Stimulated activated CD4-positive, alpha-beta T cell treated with anti-CD3 and anti-CD28 coated beads, TNF-alpha, amount 100 ng/mL, for 1 hour (primary cell): ENCODE measurements at places on chromosomes 7 and 10.

- no peak for DNase-seq
These were observed 98.8 kb upstream of the BMPER start for GRCh38 chr7:33806298-33807154.

DNA sequence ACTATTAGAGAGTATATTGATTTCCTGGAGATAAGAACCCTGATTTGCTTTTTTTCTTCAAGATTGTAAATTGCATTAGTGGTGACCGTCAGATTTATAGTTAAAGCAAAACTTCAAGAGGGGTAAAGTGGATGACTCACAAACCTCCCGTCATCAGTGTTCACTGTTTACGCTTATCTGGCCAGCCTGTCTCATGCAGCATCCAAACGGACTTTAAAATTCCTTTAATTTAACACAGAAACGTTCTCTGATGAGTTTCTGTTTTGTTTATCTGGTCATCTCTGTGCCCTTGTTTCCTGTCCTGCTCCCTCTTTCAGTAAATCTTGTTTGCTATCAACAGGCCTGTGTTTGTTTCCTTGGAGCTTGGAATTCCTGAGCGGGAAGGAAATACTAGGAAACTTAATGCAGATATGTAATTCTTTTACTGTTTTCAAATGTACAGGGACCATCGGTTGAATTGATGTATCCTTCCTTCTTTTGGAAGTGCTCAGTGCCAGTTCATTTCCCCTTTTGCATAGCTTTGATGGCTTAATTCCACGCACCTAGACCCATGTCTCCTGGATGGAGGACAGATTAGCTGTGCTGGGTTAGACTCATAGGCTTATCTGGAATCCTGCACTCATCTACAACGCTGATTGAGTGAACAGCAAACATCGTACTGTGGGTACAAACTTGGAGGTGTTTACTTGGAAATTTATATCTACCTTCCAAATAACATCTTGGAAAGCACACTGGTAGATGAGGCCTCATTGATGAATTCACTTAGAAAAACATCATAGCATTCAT is 21.3 kb downstream of the PTPRE start:
- no peak for DNase-seq

GRCh38 chr10:20017961-20018360 is 201.7 kb downstream of the PLXDC2 start:
- DNase-seq = no peak

- DNase-seq = no peak
These were observed at the start of gene NANOS1 for GRCh38 chr10:119029613-119030420. Gene NANOS1 (plus strand): TSS chr10:119029714. CDS start chr10:119029802, 88 bp downstream.

- DNase-seq = no peak
These were observed 15.6 kb upstream of the FXYD4 start for GRCh38 chr10:43355749-43356371.

GRCh38 chr7:132279718-132280117 is 296.6 kb downstream of the PLXNA4 start:
- no peak for DNase-seq

GRCh38 chr10:131860806-131861440 is 39.9 kb upstream of the PPP2R2D start:
- no peak for DNase-seq

GRCh38 chr10:66234872-66235271 is 691.0 kb upstream of the LRRTM3 start:
- no peak for DNase-seq

- no peak for DNase-seq
These were observed 279.7 kb downstream of the AUTS2 start for GRCh38 chr7:69878015-69878414.

DNA sequence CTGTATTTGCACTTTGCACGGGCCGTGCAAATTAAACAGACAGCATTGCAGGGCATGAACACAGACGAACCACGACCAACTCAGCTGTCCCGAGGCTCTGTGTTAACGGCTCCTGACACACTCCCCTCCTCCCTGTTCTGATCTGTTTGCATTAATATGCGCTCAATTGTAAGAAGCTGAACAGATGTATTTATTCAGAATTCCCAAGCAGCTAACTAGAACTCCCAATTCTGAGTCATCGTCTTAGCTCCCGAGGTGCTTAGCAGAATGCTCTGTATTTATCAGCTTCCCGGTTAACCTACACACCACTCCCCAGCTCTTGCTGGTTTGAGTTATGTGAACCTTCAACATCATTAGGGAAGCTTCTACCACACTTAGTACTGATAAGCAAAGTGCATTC is 286.4 kb downstream of the PTPRN2 start:
- no peak for DNase-seq

DNA sequence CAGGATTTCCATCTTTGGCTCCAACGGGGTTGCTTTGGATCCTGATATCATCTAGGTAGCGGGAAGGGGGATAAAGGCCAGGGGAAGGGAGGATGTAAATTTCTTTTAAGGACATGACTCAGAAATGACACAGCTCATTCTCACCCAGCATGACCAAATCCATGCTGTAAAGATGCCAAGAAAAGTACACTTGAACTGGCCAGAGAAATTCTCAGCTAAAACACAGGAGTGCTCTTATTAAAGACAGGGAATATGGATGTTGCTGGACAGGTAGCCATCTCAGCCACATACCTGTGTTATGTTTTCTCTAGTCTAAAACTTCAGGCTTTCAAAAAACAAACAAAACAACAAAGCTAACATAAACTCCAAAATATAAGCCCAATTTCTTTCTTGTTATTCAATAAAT is 68.3 kb downstream of the NAMPT start:
- no peak for DNase-seq

DNA sequence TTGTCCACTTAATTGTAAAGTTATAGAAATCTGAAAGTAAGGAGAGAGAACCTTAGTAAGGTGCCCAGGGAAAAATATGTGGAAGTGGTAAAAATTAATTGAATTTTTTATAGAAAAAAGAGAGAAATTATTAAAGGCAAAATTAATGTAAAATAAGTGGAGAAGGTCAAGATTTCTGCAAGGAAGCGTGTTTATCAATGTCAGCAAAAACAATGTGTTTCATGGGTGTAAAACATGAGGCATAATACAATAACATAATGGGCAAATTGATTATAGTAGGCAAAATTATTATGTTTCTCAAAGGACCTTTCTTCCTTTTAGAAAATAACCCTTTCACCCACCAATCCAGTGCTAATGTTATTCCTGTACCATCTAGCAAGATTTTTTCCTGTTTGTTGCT is 1520.1 kb downstream of the REEP3 start:
- DNase-seq = no peak
